ENCODE measurements at places on chromosomes 3 and 15.

DNA sequence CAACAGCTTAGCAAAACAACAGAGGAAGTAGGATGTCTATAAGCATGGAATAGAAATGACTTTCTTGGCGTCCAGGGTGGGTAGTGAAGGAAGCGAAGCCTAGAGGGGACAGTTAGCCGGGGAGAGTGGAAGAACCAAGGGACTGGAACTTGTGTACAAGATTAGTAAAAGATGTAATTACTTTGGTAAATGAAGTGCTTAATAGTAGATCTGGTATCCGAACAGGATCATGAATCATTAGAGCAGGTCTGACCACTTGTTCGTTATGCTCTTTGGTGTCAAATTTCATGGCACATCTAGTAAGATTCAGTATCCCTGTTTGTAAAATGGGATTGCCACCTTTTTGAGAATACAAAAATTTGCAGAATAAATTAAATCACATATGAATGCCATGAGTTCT lies 112.5 kb upstream of the MLF1 start:
- DNase-seq, result no peak

DNA sequence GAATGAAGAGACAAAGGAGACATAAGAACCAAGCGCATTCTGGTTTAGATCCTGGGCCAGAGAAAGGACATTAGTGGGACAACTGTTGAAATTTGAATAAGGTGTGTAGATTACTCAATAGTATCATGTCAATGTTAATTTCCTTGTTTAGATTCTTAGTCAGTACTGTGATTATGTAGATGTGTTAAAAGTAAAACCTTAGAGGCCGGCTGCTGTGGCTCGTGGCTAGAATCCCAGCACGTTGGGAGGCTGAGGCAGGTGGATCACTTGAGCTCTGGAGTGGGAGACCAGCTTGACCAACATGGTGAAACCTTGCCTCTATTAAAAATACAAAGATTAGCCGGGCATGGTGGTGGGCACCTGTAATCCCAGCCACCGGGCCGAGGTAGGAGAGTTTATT lies 26.7 kb downstream of the CYP8B1 start:
- no peak for DNase-seq

DNA sequence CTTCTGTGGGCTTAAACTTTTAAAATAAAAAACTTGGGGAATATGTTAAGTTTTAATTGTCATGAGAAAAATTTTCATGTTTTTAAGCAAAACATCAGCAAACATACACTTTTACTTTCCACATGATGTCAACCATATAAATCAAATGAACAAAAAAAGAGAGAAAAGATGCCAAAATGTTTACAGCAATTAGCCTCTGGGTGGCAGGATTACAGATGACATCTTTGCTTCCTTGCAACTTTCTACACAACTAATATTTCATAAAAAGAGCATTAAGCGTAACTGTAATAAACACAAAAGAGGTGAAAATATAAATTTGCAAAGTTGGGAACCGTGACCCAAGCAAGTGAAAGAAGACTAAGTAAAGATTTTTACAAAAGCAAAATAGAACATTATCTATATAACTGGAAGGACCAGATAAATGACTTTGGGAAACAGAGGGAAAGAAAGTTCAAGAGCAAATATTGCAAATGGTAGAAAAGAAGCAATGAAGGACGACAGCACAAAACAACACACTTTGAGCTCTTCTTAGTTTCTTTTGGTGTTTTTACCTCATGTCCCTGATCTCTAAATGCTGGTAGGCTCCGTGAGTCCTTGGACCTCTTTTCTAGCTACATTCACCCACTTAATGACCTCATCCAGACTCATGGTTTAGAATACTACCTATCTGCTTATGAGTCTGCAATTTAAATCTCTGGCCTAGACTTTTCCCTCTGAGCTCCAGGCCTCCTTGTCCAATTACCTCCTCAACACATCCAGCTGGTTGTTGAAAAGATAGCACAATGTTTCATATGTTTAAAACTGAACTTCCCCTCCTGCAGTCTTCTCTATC lies 9.4 kb downstream of the TP53BP1 start:
- no peak for DNase-seq

GRCh38 chr15:92682741-92683510 lies 27.4 kb upstream of the FAM174B start:
- no peak for DNase-seq

- no peak for DNase-seq
Measured at GRCh38 chr15:96893159-96893906, 562.8 kb downstream of the NR2F2 start.

DNA sequence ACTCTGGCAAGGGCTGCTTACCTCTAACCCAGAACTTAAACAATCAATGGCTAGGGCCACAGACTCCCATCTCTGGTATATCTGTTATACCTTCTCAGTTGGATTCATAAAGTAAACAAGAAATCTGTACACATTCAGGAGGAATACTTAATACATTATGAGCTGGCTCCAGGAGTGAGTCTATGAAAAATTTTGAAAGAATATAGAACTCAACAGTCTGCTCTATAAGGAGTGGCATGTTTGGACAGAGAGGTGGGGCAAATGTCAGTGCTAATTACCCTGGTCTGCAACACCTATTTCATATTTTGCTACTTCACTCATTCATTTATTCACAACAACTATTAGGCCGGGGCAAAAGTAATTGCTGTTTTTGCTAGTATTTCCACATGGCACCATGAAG lies 245.1 kb downstream of the THRB start:
- no peak for DNase-seq

DNA sequence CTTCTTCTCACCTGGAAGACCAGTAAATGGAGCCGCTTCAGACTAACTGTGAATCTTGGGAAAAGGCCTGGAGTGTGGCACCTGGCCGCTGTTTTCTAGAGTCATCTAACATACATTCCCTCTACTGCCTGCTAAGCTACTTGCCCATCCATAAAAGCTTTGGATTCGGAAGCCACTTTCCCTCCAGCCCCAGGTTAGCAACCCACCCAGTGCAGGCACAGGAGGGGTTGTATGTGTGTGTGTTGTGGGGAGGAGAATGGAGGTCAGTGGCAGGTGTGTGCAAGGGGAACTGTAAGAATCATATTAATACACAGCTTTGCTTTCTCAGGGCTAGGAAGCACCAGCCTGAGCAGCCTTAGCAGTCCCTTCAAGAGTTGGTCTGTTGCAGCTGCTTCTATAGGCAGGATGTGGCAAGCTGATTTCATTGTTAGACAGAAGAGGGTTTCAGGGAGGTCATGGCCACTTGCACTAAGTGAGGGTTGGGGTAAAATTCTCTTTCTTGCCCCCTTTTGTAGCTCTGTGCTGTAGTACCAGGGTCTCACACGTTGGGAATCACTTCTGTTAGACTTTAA lies 8.9 kb downstream of the NSUN3 start:
- DNase-seq, result no peak

DNA sequence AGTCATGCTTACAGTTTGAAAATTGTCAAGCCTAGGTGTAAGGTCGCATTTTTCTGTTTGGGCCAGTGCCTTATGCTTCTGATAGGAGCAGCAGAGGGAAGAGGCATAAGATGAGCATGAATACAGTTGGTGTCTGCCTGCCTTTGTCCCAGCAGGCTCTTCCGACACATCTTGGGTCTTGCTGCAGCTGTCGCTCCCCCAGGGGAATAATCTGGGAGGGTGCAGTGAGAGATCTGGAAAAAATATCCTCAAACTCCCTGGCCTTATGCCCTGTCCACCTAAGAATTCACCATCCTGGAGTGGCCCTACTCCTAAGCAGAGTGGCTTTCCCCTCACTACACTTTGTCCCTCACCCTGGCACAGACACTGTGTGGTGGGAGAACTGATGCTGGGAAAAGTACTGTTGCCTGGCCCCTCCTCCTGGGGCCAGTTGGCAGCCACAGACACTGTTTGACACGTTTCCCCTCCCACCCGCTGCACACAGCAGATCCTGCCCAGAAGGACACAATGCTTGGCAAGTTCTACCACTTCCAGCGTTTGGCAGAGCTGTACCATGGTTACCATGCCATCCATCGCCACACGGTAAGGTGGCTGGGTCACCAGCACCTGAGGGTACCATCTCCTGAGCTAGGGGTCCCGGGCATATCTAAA lies 21.1 kb upstream of the RHO start:
- DNase-seq, result no peak

DNA sequence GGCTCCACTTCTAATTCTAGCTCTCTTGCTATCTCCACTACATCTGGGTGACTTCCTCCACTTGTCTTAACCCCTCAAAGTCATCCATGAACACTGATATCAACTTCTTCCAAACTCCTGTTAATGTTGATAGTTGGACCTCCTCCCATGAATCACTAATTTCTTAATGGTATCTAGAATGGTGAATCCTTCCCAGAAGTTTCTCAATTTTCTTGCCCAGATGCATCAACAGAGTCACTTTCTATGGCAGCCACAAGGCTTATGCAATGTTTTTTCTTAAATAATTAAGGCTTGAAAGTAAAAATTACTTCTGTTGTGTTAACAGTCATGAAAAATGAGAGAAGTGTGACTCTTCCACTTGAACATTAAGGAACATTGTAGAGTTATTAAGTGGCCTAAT lies 164.3 kb downstream of the PCCB start:
- no peak for DNase-seq

GRCh38 chr15:72009222-72009621 lies 108.7 kb downstream of the MYO9A start:
- DNase-seq, result no peak

DNA sequence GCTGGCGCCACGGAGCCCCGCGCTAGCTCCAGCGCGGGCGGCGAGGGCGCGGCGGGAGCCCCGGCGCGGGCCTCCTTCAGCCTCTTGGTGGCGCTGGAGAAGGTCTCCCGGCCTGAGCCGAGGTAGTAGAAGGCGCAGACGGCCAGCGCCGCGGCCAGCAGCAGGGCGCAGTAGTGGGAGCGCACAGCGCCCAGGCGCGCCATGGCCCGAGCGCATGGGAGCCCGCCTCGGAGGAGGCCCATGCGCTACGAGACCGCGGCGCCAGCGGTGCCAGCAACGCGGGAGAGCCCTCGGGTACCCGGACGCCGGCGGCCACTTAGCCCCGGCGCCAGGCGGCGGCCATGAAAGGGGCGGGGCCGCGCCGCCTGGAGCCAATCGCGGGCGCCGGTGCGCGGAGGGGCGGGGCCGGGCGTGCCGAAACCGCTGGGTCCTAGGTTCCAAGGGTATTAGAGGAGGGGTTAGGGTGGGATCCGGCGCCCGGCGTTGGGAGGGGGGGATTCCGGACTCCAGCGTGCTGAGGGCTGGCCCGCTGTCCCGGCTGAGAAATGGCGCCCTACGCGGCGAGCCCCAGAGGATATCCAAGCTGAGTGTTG lies at the start of gene XXYLT1:
TSS of gene XXYLT1 (minus strand) at position 343 of the 593 bp plus-strand sequence. CDS start at position 242, 101 bp downstream.
- DNase-seq, result peak; percentile 93

GRCh38 chr15:92662762-92663161 lies 7.2 kb upstream of the FAM174B start:
- DNase-seq, result no peak

DNA sequence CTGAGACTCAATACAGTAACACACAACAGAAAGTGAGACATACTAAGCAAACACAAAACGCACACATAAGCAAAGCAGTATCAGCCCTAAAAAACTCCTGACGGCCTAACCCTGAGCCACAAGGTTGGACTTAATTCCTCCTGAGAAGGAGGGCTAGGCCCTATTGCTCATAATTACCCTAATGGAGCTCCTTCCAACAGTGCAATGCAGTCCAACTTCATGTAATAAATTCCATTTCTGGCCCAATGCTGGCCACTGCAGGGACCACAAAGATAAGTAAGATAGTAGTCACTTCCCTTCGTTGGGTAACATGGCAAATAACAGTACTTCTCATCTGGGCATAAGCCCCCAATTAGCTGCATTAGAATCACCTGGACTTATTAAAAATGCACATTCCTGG lies 4.2 kb downstream of the VPS39 start:
- DNase-seq, result no peak

DNA sequence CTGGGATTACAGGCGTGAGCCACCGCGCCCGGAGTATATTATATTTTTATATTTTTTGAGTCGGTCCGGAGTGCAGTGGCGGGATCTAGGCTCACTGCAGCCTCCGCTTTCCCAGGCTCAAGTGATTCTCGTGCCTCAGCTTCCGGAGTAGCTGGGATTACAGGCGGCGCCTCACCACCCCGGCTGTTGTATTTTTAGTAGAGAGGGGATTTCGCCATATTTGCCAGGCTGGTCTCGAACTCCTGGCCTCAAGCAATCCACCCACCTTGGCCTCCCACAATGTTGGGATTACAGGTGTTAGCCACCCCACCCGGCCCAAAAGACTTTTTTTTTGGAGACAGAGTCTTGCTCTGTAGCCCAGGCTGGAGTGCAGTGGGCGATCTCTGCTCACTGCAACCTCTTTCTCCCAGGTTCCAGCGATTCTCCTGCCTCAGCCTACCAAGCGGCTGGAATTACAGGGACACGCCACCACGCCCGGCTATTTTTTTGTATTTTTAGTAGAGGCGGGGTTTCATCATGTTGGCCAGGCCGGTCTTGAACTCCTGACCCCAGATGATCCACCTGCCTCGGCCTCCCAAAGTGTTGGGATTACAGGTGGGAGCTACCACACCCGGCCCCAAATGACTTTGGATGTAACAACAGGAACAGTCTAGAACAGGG lies 1.0 kb downstream of the ZNF589 start:
- DNase-seq, result no peak

DNA sequence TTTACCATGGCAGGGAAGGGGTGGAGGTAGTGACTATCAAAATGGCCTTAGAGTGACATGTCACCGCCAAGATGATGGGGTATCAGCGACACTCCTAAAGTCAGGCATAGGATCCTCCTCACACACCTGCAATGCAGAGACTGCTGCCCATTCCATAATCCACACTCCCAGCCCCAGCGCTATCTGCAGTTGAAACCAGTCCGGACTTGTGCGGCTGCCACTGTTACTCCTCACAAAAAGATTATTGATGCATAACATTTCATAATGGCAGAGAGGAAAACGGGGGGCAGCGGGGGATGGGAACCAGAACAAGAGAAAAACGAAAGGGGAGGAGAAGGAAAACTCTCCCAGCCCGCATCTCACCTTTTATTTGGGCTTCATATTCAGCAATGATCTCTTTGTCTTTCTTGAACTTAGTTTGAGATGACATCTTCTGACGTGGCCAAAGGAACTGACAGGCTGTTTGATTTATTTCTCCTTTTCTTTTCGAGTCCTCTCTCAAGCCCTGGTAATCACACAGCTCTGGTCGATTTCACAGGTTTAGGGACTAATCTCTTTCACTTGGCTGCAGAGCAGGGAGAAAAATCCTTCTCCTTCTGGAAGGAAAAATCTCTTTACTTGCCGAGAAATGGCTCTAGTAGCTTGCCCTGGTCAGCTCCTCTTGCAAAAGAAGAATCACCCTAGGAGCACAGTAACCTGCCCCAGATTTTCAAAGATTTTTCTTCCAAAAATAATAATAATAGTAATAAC lies 749 bp downstream of the SRGAP3 start:
- DNase-seq, result no peak

- no peak for DNase-seq
Measured at GRCh38 chr15:59330649-59331048, 42.0 kb downstream of the MYO1E start.

GRCh38 chr3:186722457-186722856 lies 5.3 kb downstream of the KNG1 start:
- DNase-seq, result no peak

- no peak for DNase-seq
Measured at GRCh38 chr3:134666052-134666451, 15.2 kb upstream of the KY start.

DNA sequence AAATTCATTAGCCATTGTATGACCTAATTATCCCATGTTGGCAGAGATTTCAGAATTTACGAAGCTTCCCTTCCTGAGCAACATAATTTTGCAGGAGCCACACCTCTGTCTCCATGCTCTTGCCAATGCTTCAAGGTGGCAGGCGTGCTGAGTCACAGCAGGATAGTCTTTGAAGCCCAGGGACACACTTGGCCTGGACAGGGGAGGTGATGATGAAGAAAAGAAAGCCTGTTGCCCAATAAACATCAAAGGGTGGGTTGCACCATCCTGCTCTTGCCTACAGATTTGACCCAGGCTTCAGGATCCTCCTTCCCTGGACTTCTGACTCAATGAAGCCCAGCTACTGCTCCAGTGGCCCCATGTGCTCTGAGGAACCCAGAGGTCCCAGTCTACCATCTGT lies 117.1 kb downstream of the MINAR1 start:
- no peak for DNase-seq

Measured in tibial artery (tissue), 4 donors.